NCI-H526 treated with DMSO at 0.1 percent for 48 hours (cell line): ENCODE measurements at places on chromosomes 5 and 9.

DNA sequence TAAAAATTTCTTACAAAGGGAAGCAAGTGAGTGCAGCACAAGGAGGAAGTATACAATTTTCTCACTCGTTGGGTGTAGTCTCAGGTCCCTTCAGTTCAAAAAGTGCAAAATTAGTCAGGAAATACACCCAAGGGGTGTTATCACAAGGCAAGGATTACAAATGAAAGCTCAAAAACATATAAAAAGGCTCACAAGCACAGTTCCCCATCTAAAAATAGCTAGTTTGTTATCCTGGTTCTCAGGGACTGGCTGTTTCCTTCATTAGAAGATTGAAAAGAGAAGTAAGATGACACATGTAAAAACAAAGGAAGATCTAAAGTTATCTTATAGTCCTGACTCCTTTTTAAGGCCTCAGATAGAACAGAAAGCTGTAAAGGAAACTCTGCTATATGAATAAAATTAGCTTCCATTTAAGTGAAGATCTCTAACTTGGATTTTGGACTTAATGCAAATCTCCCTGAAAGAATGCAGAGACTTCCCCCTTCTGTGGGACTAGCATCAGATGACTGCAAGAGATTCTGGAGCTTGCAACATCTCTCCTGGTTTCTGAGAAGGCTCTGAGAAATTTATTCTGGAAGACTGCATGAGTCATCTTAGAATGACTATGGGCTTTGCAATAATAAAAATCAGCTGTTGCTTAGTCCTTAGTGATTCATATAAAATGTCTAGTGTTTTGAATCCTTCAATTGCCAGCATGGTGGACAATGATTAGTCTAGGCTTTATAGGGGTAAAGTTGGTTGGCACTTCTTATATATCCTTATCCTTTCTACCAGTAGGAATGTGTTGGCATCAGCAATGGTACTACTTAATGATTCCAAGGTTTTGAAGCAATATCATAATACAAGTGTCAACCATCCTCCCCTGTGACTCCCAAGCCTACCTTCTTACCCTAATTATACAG is 25.4 kb downstream of the DAB2 start:
- DNase-seq = no peak

GRCh38 chr5:15637886-15638285 is 137.9 kb downstream of the FBXL7 start:
- no peak for DNase-seq

DNA sequence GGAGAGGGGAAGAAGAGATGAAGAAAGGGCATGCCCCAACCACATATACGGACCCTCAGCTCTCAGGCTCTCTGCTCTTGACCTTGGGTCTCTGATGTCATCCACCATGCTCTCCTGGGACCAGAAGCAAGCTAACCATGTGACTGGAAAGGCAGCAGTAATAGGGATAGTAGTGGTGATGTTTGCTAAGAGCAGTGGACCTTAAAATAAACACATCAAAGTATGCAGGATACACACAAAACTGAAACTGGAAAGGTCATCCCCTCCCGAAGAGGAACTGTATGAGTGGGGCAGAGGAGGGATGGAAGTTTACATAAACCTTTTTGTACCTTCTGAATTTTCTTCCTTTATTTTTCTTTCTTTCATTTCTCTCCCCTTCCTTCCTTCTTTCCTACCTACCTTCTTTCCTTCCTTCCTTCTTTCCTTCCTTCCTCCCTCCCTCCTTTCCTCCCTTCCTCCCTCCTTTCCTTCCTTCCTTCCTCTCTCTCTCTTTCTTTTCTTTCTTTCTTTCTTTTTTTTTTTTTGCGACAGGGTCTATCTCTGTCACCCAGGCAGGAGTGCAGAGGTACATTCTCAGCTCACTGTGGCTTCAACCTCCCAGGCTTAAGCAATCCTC is 8.1 kb upstream of the PTPN3 start:
- DNase-seq = peak; percentile 31

DNA sequence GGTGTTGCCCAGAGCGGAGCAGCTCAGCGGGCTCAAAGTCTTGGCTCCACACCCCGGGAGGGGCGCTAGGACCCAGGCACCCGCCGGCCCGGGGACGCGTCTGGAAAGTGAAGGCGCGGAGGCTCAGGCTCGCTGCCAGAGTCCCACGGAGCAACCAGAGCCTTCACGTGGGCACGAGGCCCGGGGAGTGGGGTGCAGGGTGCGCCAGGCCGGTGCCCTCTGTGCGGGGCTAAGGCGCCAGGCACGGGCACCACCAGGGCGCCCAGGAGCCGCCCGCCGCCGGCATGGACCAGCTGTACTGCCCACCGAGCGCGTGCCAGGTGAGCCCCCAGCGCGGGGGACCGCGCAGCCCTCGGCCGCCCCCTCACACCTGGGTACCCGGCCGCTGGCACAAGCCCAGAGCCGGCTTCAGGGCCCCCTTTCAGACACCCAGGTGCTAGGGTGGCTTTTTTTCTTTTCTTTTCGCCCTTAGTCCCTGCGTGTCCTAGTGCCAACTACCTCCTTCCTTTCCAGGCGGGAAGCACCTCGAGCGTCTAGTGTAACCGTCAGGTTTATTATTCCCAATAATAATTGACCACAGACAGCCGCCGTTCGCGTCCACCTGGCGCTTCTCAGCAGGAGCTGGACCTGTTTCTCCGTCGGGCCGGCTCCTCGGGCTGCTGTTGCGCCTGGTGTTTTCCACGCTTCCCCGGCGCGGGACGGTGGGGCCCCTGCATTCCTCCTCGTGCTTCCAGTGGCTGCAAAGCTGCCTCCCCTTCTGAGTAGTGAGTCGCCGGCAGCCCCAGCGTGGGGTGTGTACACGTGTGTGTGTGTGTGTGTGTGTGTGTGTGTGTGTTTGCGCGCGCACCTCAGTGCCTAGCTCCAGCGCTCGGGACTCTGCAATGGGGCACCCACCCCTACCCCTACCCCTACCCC is 30.1 kb upstream of the PDE8B start:
- no peak for DNase-seq

DNA sequence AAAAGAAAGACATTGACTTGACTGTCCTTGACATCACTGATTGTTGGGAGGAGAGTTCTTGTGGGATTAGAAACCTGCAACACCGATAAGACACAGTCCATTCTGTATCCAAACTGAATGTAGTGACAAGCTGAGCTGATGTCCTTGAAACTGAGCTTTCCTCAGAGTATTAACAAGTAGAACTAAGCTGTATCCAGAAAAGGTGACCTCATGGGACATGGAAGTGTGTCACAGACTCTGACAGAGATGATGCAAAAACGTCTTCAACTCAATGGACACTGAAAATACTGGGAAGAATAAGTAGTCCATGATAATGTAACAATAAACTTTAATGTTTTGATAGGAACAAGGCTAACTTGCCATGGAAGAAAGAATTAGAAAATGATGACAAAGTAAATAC is 690.1 kb downstream of the CDH18 start:
- DNase-seq = no peak

DNA sequence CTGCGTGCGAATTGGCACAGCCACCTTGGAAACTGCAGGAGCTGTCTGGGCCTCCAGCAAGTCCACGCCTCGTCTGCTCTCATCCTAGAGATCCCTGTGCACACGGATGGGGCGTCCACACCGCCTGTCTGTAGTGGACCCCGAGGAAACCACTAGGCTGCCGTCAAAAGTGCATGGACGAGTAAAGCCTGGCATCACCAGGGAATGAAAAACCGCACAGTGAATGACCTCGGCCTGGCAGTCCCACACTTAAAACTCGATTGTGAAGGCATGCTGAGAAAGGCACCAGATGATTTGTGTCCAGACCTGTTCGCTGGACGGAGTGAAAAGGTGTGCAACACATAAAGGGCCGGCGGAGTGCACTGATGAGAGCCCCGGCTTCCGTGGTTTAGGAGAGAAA is 50.8 kb downstream of the MRPL36 start:
- DNase-seq = no peak

- no peak for DNase-seq
These were observed 188.2 kb downstream of the CCDC171 start for GRCh38 chr9:15741015-15741414.

GRCh38 chr5:163436515-163436914 is 880 bp upstream of the CCNG1 start:
- no peak for DNase-seq

- DNase-seq = no peak
These were observed 81.1 kb downstream of the EGFLAM start for GRCh38 chr5:38339446-38339845.

GRCh38 chr9:116141864-116142561 is 11.6 kb upstream of the PAPPA start:
- DNase-seq = no peak

DNA sequence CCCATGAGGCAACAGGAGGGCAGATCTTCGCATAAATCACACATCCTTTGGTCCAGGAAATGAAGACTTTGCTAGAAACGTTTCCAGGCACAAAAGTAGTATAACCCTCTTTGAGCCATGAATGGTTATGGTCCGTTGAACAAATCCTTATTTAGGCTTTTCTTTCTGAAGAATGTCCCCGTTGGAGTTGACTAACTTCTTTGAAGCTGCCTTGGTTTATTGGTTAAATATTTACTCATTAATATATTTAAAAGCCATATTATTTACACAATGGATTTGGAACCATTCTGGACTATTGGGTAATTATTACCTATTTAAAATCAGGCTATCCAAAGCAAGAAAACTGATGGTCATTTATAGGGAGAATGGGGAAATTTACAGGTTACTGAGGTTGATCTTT is 347.6 kb upstream of the SLC30A5 start:
- no peak for DNase-seq

DNA sequence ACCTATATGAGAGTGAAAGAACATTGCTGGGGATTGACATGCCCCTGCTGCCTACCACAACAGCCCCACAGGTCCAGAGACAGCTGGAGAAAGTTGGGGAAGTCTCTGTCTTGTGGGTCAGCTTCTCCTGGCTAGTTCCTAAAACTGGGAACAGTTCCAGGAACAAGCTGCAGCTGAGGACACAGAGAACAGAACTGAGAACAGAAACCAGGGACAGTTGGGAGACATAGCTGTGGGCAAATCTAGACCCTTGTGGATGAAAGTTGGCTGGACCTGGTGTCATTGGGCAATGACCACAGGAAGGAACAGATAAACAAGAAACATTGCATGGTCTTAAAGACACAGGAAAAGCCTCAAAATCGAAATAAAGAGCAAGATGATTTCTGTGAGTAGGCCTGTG is 58.3 kb upstream of the MOCS2 start:
- no peak for DNase-seq

DNA sequence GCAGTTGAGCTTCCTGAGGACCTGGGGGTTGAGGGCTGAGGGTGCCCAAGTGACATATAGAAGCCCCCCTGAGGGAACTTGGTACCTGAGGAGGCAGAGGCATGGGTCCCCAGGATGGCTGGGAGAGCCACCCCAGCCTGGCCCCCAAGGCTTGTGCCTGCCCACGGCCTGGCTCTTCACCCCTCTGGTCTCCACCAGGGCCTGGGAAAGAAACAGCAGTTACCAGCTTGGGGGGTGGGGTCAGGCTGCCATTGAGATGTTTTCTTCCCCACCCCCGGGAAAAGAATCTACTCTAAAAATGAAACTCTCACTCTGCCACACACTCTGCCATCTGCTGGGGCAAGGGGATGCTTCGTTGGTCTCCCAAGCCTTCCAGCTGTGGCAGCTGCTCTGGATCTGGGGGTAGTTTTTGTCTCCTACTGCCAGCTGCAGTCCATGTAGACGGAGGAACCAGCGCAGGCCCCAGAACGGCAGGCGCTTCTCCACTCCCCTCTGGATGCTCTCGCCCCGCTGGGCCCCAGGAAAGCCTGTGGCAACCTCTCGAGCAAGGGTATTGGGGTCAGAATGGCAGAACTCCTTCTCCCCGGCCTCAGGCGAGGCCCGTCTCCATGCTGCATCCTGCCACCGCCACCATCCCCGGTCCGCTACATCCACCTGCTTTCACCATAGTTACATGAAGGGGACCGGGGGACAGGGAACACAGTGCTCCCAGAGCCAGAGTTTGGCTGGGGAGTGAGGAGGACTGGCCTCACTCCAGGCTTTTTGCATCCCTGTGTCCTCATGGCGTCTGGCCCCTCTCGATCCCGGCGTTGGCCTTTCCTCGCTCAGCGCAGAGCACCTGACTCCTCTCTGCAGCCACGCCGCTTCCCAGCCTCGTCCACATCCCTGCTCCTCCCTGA is 123.5 kb downstream of the DAB2IP start:
- no peak for DNase-seq

DNA sequence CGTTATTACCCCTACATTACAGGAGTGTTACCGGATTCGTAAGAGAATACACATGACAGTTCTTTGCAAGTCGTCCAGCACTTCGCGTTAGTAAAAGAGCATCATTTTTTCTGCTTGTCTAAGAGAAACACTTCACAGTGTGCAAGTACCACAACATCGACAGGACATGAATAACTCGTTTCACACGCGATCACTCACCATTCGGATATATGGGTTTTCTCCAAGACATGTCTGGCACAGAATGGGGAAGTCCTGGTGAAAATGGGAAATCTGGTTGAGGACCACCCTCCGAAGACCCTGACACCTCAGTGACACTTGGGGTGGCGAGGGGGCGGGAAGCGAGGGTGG is 642 bp downstream of the RBM22 start:
- DNase-seq = no peak

- no peak for DNase-seq
These were observed 70.8 kb upstream of the HSPA9 start for GRCh38 chr5:138645778-138646575.

- no peak for DNase-seq
These were observed 877.7 kb downstream of the TLE4 start for GRCh38 chr9:80449513-80449912.

- no peak for DNase-seq
These were observed 2.8 kb upstream of the MCC start for GRCh38 chr5:113491022-113491421.

- DNase-seq = peak; percentile 15
These were observed 404 bp downstream of the MRNIP start for GRCh38 chr5:179858241-179858585.

DNA sequence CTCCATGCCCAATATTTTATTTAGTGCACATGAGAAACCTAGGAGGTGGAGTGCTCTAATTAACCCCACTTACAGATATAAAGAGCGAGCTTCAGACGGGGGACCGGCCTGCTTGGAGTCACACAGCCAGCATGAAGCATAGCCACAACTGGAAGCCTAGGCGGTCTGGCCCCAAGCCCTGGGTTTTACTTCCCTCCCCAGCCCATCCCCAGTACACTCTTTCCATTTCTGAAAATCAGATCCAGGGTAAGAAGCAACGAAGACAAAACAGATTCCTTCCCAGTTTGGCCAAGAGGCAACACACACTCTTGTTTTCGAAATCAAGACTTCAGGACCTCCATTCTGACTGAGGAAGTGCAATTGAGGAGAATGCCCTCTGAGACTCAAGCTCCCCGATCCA is 27.1 kb downstream of the KCNMB1 start:
- DNase-seq = no peak

DNA sequence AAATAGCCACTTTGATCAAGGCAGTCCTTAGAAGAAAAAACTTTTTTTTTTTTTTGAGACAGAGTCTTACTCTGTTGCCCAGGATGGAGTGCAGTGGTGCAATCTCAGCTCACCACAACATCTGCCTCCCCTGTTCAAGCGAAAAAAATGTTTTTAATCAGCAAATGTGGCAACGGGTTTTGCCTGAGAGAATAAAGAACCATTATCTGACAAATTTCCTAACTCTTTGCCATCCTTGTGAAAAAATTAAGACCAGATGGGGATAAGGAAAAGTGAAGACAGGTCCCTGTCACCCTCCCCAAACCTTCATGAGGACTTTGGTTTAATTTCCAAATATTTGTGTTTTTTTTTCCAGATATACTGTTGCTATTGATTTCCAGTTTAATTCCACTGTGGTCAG is 107.3 kb upstream of the SPOCK1 start:
- no peak for DNase-seq

- no peak for DNase-seq
These were observed 62.1 kb downstream of the CYSTM1 start for GRCh38 chr5:140236891-140237598.
